Activated CD4-positive, alpha-beta T cell treated with anti-CD3 and anti-CD28 coated beads, Interleukin-2, Interleukin-4, amounts not matched to agents 100 ng/mL and 50 ng/mL, durations not matched to agents 16 hours and 8 hours (primary cell): ENCODE measurements at places on chromosomes 7 and 10.

DNA sequence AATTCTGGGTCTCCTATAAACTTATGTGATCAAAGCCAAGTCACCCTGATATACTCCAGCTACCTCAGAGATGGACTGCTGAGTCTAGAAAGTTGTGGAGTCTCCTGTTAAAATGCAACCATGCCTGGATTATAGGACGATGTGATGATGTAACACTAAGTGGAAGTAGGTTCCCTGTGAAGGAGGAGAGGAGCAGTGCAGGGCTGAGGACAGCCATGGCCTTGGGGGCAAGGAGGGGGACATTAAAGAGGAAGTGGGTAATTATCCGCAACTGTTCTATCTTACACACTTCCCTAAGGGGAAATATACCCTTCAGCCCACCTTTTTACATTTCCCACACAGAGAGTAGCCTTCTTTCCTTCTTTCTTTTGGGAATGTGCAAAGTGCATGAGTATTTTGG lies 63.8 kb downstream of the MTPN start:
- no peak for DNase-seq

DNA sequence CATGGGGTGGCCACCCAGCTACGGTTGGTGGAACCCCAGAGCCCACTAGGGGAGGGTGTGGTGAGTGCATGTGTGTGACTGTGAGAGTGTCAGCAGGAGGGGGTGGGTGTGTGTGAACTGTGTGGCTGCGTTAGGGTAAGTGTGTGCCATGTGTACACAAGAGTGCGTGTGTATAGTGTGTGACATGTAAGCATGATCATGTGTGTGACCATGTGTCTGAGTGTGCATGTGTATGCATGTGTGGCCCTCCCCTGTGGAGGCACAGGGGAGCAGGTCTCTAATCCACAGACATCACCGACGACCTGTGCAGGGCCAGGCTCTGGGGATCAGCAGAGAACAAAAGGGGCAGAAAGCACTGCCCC lies 3.5 kb upstream of the CFAP46 start:
- DNase-seq: no peak

DNA sequence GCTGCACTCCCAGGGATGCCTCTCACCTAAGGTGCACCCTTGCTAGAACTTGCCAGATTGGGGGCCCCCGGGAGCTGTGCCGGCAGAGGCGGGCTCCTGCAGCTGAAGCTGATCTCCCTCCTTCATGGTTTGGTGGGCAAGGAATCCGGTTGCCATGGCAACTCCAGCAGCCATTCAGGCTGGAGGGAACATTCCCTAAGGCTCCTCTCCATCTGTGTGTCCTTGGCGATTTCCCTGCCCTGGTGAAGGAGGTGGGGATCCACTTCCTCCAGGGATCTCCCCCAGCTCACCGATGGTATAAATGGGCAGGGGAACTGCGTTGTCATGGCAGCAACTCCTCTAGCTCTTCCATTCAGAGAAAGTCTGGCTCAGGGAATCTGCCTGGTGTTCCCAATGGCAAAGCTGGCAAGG lies 49.6 kb upstream of the GPR158 start:
- no peak for DNase-seq

DNA sequence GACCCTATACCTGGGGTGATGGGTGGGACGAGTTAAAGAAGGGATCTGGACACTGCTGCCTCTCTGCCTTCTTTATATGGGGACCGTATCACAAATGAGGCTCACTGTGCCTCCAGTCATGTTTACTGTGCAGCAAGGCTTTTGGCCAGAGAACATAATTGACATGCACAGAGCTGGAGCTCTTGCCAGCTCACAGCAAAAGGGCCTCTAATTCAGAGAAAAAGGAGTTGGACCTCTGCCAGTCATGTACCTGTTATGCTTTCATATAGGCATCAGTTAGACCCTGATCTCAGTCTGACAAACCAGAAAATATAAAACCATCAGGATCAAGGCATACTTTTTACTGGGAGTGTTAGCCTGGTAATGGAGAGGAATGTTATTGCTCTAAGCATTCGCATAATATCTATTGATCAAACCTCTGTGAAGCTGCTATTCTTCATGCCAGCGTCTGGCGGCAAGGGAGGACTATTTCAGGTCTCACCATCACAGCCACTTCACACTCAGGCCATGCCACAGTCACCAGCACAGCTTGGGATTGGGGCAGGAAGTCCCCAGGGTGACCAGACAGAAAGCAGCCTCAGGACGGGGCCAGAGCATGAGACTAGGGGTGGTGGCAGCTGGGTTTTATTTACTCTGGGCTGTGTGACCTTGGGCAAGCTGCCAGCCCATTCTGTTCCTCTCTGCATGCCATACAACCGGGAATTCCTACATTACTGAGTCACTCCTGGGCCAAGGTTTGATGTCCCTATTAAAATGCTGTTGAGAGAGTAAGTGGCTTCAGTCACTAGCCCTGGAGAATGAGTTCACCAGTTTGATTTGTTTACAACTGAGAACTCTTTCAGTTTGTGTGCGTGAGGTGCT lies 90.1 kb downstream of the NPSR1 start:
- DNase-seq: no peak

DNA sequence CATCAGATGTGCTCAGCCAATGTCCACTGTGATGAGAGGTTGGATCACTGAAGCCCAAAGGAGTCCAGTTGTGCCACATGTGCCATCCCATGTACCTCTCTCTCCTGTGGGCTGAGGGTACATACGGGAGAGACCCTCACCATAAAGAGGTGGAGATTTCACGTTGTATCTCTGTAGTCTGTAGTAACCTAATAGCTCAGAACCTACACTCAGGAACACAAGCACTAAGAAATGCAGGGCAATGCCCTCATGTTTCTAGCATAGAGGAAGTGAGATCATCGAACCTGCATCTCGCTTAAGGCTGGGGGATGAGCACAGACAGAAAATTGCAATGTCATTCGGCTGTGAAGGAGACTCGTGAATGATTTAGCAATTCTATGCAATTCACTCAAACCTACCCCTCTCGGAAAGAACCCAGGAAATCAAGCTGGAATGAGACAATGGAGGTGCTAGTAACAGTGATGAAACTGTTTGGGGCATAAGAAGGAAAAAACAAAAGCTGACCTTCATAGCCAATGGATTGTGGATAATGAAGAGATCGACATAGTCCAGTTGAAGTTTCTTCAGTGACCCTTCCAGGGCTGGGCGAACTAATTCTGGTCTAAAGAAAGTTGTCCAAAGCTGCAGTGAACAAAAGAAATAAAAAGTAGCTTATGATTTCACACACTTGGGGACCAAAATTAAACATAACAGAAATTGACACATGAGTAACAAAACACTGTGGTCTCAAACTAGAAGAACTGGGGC lies 80.3 kb upstream of the UCN3 start:
- peak; percentile 66 for DNase-seq

- DNase-seq: no peak
These were observed 3.1 kb upstream of the ARID5B start for GRCh38 chr10:61898435-61898778.

GRCh38 chr7:115679976-115680375 lies 350.6 kb downstream of the TFEC start:
- peak; percentile 17 for DNase-seq

- DNase-seq: no peak
These were observed 88.7 kb upstream of the KCTD7 start for GRCh38 chr7:66539902-66540375.

- DNase-seq: no peak
These were observed 131.3 kb downstream of the CDK14 start for GRCh38 chr7:90727412-90727811.

- DNase-seq: no peak
These were observed 110.1 kb upstream of the KLF6 start for GRCh38 chr10:3895045-3895631.

- DNase-seq: no peak
These were observed 162.8 kb upstream of the ZMIZ1 start for GRCh38 chr10:78905957-78906308.

DNA sequence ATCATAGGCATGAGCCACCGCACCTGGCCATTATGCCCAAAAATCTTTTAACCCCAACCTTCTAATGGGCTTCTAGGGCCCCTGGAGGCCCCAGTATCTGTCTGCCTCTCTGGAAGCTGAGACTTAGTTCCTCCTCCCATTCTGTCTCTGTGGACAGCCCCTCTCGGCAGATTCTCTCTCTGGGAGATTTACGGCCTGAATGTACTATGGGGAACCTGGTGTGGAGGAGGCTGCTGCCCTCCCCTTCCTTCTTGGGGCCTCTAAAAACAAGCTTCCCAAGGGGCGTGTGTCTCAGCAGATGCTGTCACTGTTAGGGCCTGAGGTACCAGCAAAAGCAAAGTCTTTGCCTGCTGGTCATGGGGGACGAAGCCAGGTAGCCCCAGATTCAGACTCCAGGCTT lies 35.8 kb upstream of the PRKAR1B start:
- no peak for DNase-seq

GRCh38 chr7:150703209-150703608 lies 13.2 kb upstream of the GIMAP1 start:
- DNase-seq: no peak

DNA sequence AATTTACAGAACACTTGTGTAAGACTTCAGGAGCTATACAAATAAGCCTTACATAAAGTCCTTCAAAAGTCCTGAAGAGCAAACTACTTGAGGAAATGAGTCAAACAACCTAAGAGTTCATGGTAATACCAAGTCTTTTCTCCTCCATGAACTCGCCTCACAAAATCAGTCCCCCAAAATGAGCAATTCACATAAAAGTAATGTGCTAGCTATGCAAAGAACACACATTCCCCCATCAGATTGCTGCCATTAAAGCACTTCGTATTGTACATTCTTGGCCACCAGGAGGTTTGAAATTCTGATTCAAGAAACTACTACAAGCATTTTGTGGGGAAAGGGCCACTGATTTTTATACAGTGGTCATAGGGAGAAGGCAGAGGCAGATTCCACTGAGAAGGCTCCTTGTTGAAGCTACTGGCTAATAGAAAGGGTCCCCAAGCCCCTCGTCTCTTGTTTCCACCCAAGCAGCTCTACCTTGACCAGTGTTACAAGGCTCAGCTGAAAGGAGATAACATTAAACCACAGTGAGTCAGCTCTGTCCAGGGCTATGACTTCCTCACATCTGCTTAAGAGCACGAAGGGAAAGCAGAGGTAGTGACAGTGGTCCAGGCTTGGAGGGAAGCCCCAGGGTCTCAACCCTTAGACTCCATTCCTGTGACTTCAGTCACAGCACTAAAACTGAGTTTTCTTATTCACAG lies 115.2 kb upstream of the CDK1 start:
- DNase-seq: peak; percentile 23

GRCh38 chr10:112751651-112752050 lies 198.4 kb upstream of the TCF7L2 start:
- no peak for DNase-seq

DNA sequence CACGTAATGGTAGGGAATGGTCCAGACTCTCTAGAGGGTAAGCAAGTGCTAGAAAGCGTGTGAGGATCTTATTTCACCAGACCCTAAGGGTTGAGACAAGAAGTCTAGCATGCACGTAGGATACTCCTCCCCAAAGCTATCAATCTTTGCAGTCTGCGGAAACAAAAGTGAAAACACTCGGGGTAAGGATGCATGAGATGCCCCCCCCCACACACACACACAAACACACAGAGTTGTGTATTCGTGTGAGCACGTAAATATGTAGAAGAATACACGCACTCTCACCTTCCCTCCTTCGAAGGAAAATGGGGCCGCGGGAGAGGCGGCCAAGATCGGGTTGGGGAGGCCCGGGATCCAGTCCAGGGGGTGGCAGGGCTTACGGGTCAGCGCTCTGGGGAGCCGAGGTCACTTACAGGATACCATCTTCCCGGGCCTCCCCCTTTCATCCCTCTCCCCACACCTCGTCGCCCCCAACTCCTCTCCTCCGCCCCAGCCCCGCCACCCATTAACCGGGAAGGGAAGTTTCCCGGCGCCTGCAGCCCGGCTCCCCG lies 455 bp downstream of the CUL2 start:
- peak; percentile 18 for DNase-seq

- DNase-seq: no peak
These were observed 87.0 kb upstream of the SDK1 start for GRCh38 chr7:3214090-3214413.

- DNase-seq: no peak
These were observed 224.3 kb downstream of the PARD3 start for GRCh38 chr10:34590793-34591192.

DNA sequence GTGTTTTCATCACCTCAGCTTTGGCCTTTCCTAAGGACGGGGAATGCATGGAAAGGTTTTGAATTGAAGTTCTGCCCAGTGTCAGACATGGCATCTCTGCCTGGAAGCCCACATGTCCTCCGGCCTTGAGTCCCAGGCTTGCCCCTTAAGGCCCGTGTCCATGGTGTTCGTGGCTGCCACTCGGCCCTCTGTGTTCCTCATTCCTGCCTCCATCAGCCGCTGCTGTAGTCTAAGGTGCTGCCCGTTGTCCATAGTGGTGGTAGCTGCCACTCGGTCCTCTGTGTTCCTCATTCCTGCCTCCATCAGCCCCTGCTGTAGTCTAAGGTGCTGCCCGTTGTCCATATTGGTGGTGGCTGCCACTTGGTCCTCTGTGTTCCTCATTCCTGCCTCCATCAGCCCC lies 180.7 kb upstream of the SHH start:
- no peak for DNase-seq

DNA sequence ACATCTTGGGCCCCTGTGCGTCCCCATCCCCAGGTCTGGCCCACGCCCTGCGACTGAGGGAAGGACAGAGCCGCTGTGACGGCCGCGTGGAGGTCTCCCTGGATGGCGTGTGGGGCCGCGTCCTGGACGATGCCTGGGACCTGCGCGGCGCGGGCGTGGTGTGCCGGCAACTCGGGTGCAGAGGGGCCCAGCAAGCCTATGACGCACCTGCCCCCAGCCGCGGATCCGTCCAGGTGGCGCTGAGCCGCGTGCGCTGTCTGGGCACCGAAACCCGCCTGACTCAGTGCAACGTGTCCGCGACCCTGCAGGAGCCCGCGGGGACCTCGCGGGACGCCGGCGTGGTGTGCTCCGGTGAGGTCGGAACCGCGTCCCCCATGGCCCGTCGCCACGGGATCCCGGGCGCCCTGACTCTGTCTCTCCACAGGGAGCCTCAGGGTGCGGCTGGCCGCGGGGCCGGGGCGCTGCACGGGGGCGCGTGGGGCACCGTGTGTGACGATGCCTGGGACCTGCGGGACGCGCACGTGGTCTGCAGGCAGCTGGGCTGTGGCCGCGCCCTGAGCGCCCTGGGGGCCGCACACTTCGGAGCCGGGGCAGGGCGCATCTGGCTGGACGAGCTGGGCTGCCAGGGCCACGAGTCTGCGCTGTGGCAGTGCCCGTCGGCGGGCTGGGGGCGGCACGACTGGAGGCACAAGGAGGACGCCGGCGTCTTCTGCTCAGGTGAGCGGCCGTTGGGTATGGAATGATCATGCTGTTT lies 5.9 kb downstream of the SCART1 start:
- no peak for DNase-seq

DNA sequence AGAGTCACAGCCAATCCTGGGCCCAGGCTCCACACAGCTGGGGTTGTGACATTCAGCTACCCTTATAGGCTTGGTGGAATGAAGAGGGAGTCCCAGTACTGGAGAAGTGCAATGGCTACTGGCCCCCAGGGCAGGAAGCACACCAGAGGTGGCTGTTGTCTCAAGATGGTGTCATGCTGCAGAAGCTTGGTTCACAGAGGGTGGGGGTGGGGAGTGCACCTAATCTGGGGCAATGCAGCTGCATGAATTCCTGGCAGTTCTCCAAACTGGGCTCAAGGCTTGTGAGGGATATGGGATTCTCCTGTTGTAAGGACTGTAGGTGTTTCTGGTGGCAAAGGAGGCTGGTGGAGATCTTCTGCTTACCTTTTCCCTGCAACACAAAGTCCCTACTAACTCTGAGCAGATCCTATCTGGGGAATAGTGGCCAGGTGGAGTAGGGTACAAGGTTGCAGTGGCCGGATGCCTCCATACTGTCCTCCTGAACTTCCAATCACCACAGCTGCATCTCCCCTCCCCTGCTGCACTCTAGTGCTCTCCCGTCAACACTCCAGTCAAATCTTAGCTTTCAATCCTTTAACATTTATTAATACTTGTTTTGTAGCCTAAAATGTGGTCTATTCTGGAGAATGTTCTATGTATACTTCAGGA lies 27.4 kb upstream of the PLA2G12B start:
- DNase-seq: no peak
